ENCODE measurements at places on chromosomes 11 and 22.

- H3K4me3 ChIP-seq: no peak overlapping the region
- no peak overlapping the region for H3K27ac ChIP-seq
- H3K4me1 ChIP-seq: no peaks in the 10 kb centered on the region
- H3K27me3 ChIP-seq: no peaks in the 10 kb centered on the region
These were observed 514.7 kb upstream of the CHORDC1 start for GRCh38 chr11:90737444-90738050.

- H3K4me1 ChIP-seq: peaks cover 13% of the 10 kb centered on the region
- no peak for DNase-seq
- no peaks in the 10 kb centered on the region for H3K36me3 ChIP-seq
- H3K4me3 ChIP-seq: no peak overlapping the region
These were observed 105.5 kb downstream of the MICAL3 start for GRCh38 chr22:17918840-17919239.

DNA sequence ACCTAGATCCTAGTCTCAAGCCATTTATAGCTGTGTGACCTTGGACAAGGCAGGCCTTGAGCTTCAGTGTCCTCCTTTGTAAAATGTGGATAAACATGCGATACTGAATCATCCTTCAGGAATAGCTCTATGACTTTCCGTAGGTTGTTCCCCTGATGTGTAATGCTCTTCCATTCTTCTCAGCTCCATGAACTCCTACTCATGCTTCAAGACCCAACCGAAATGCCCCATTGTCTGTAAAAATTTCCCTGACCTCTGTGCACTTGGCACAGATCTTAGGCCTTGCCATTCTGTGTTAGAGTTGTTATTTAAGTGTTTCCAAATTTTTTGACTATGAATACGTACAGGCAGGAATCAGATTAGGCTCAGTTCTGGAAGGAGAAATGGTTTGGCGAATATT, 3.3 kb upstream of the BEST1 start:
- H3K36me3 ChIP-seq: no peaks in the 10 kb centered on the region
- no peaks in the 10 kb centered on the region for H3K27me3 ChIP-seq
- no peak overlapping the region for H3K4me3 ChIP-seq
- H3K27ac ChIP-seq: no peak overlapping the region

- H3K27ac ChIP-seq: peak overlapping the region; percentile 20
- peaks cover 29% of the 10 kb centered on the region for H3K4me1 ChIP-seq
- no peaks in the 10 kb centered on the region for H3K27me3 ChIP-seq
These were observed 14.7 kb downstream of the GGA1 start for GRCh38 chr22:37623075-37624016.

GRCh38 chr11:62555464-62556107, 9.0 kb upstream of the AHNAK start:
- H3K27me3 ChIP-seq: no peaks in the 10 kb centered on the region
- H3K36me3 ChIP-seq: peaks cover 7% of the 10 kb centered on the region
- peaks cover 19% of the 10 kb centered on the region for H3K4me1 ChIP-seq
- peak overlapping the region; percentile 53 for H3K4me3 ChIP-seq
- DNase-seq: peak; percentile 96

DNA sequence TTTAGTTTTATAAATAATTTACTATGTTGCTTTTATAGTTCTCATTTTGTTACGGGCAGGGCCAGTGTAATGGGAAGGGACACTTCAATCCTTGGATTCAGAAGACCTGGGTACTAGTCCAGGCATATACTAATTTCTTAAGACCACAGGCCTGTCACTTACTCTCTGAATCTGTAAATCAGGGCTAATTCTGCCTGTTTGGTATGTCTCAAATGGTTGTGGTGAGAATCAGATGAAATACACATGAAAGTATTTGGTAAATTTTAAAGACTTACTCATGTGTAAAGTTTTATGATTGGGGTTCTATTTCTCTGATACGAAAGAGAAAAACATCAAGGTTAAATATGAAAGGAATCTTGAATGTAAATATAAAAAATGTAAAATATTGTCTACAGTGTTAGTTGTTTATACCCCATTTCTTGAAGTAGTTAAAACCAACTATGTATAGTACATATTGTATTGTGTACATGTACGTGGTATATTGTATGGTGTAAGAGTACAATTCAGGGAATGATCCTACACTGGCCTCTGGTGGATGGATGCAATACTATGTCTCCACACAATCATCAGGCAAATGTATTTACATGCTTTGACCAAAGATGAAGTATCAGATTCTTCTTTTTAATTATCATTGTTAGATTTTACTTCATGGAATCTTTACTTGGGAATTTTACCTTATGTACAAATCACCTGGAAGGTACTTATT, 24.5 kb upstream of the RAG2 start:
- H3K36me3 ChIP-seq: no peaks in the 10 kb centered on the region
- DNase-seq: peak; percentile 86
- no peak overlapping the region for H3K27ac ChIP-seq
- peaks cover 32% of the 10 kb centered on the region for H3K4me1 ChIP-seq

DNA sequence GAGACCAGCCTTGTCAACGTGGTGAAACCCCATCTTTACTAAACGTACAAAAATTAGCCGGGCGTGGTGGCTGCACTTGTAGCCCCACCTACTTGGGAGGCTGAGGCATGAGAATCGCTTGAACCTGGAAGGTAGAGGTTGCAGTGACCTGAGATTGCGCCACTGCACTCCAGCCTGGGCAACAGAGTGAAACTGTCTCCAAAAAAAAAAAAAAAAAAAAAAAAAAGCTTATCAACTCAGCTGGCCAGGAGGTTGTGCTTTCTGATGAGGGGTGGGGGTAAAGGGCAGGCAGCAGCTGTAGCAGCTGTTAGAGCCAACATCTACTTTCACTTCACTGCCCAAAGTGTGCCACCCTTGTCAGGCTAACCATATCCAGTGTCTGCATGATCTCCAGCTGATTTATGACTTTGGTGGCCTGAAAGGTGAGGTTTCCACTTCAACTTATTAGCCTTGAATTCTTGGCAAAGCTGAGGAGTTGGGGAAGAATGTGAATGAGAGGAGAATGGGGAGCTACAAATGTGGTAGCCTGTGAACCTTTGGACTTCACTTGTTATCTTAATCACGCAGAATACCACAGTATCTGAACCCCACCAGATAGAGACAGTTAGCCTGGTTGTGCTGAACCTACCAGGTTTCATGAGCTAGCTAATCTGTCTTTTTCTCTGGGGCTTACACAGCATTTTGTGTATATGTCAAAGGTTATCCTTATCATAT, 19.6 kb downstream of the RNF121 start:
- peaks cover 10% of the 10 kb centered on the region for H3K4me1 ChIP-seq
- DNase-seq: peak; percentile 44
- no peak overlapping the region for H3K4me3 ChIP-seq
- no peaks in the 10 kb centered on the region for H3K36me3 ChIP-seq

DNA sequence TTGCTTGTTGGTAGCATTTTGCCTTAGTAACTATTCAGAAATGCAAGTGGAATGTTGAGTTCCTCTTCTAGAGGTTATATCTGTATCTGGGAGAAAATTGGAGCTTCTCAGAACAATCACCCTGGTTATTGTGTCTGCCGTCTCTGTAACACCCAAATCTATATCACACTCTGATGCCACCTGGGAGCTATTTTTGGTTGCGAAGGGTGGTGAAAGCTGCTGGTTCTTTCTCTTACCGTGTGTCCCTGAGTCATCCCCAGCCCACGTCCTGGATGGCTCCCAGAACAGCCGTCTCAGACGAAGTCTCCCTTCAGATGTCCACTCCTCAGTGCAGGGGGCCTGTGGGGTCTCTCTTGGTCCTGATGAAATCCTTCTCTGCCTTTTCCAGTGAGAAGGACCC, 83.5 kb downstream of the C22orf31 start:
- H3K27ac ChIP-seq: no peak overlapping the region
- H3K27me3 ChIP-seq: peaks cover 9% of the 10 kb centered on the region
- peak; percentile 10 for DNase-seq
- H3K4me3 ChIP-seq: no peak overlapping the region

All from common myeloid progenitor, CD34-positive (primary cell).